ENCODE measurements at places on chromosomes 13 and 19. TPM values are rescaled to one million over a fixed set of nuclear protein-coding genes. Genes with fewer than 3 reads are reported as not detected.
A peak's percentile ranks its signal among the peaks of the same experiment; 100 is the strongest.

SIX5 gene
- 4.4 TPM for total RNA-seq

GRCh38 chr13:30659980-30660379 is 42.3 kb downstream of the USPL1 start:
- H3K27me3 ChIP-seq = no peaks in the 10 kb centered on the region
- H3K4me3 ChIP-seq = no peak overlapping the region
- H3K4me1 ChIP-seq = no peaks in the 10 kb centered on the region
- no peak for DNase-seq

GRCh38 chr19:41223431-41224234 is 4.6 kb downstream of the AXL start:
- peak overlapping the region; percentile 49 for H3K27ac ChIP-seq
- DNase-seq = no peak
- H3K4me3 ChIP-seq = no peak overlapping the region
- no peaks in the 10 kb centered on the region for H3K36me3 ChIP-seq
- peaks cover 5% of the 10 kb centered on the region for H3K4me1 ChIP-seq
- H3K27me3 ChIP-seq = no peaks in the 10 kb centered on the region

DNA sequence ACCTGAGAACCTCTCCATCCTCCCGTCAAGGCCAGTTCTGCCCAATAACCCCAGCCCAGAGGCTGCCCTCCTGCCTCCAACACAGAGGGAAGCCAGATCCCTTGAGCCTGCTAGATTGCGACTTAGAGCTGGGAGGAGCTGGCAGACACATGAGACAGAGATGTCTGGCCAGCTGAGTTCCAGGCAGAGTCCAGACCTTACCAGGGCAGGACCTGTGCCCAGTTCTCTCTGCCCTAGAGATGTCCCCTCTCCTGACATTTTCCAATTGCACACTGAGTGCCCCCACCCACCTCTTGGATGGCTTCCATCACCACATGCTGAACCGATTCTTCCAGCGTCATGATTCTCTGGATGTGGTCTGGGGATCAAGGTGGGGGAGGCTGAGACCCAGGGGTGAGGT is 3.0 kb downstream of the HOOK2 start:
- H3K4me1 ChIP-seq = no peaks in the 10 kb centered on the region
- no peak for DNase-seq
- H3K27me3 ChIP-seq = no peaks in the 10 kb centered on the region
- no peak overlapping the region for H3K27ac ChIP-seq

GRCh38 chr19:46815833-46816627 is 27.6 kb upstream of the SLC1A5 start:
- H3K4me3 ChIP-seq = no peak overlapping the region
- DNase-seq = no peak
- H3K4me1 ChIP-seq = no peaks in the 10 kb centered on the region
- H3K27me3 ChIP-seq = no peaks in the 10 kb centered on the region
- no peak overlapping the region for H3K27ac ChIP-seq
- no peaks in the 10 kb centered on the region for H3K36me3 ChIP-seq

DNA sequence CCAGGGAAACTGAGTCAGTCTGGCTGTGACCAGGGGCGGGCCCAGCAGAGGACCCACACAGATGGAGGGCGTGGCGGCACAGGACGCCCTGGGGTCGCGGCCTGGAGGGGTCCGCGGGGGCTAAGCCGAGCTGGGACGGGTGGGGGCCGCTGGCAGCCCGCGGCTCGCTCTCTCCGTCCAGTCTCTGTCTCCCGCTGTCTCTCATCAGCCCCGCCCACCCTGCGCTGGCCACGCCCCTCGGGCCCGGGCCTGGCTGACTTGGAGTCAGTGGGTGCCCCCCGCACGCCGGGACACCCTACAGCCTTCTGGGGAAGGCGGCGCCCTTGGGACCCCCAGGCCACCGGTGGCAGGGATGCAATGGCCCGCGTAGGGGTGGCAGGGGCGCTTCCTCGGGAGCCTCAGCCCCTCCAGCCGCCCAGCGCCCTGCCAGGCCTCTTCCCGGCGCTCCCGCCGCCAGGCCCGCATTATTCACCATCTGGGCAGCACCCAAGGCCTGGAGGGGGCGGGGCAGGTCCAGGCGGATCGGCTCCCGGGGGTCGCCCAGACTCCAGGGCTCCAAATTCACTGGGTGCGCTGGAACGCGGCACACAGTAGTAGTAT is at the start of gene TBXA2R:
TBXA2R (minus strand) TSS at position 186 of the 600 bp plus-strand sequence. CDS start 6,241 bp downstream, outside the sequence.
- H3K4me3 ChIP-seq = peak within 1 kb of the TSS; percentile 37
- no peaks in the 10 kb centered on the region for H3K27me3 ChIP-seq
- H3K27ac ChIP-seq = peak within 1 kb of the TSS; percentile 71
- H3K4me1 ChIP-seq = no peaks in the 10 kb centered on the region

- no peak for DNase-seq
- no peak overlapping the region for H3K27ac ChIP-seq
- no peaks in the 10 kb centered on the region for H3K27me3 ChIP-seq
- H3K36me3 ChIP-seq = no peaks in the 10 kb centered on the region
- H3K4me1 ChIP-seq = no peaks in the 10 kb centered on the region
Observed at GRCh38 chr13:74647211-74647610, 513.0 kb upstream of the KLF12 start.

DNA sequence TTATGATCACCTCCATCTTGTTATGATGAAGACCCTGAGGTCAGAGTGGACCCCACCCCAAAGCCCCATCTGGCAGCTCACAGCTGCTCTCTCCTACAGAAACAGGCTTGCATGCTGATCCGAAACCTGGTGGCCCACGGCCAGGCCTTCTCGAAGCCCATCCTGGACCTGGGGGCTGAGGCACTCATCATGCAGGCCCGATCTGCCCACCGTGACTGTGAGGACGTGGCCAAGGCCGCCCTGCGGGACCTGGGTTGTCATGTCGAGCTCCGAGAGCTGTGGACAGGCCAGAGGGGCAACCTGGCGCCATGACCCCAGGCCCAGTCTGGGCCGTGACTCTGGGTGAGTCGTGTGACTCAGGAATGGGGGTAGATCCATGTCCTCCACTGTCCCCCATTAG is 6.5 kb upstream of the SLC25A42 start:
- DNase-seq = no peak
- no peaks in the 10 kb centered on the region for H3K36me3 ChIP-seq
- H3K27me3 ChIP-seq = no peaks in the 10 kb centered on the region
- H3K27ac ChIP-seq = no peak overlapping the region
- H3K4me3 ChIP-seq = no peak overlapping the region
- H3K4me1 ChIP-seq = no peaks in the 10 kb centered on the region

Data from uterus (tissue), 4 donors.